ENCODE measurements at places on chromosomes 7 and 10.

- DNase-seq = no peak
These were observed 17.9 kb upstream of the SGMS1 start for GRCh38 chr10:50641626-50642025.

- no peak for DNase-seq
These were observed 13.0 kb upstream of the ANTXRL start for GRCh38 chr10:46273506-46274477.

DNA sequence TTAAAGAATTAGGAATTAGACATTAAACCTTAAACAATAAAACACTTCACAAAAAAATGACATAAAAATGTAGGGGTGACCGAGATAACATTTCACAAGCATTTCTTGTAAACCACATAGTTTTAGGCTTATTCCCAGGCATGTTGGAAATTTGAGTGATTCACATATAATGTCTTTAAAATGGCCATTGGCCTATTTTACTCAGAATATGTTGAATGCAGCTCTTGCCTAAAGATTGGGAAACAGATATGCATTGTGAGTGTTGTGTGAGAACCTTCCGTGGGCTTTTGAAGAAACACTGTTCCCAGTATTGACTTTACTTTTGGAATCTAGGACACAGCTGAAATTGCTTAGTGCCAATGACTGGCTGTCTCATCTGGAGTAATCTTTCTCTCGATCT is 79.6 kb downstream of the ARL5B start:
- no peak for DNase-seq

GRCh38 chr10:44986670-44987069 is 8.1 kb upstream of the DEPP1 start:
- no peak for DNase-seq

- no peak for DNase-seq
These were observed 81.9 kb downstream of the BUB3 start for GRCh38 chr10:123236126-123236525.

DNA sequence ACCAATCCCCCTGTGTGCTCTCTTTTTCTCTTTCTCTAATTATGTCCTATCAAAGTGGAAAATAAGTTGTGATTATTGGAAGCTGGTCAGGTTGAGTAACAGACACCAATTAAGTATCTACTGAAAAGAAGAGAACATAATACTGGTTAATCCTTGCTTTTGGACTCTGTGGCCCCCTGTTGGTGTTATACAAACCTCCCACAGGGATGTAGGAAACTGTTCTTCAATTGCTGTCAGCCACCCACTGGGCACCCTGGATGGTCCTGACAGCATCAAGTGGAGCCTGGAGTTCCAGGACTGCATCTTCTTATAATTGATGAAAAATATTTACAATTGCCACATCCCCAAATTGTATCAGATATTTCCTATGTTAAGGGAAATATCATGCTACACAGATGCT is 939.7 kb downstream of the KCNMA1 start:
- no peak for DNase-seq

- no peak for DNase-seq
These were observed 23.8 kb downstream of the DHX32 start for GRCh38 chr10:125857185-125857760.

GRCh38 chr10:120632047-120632446 is 175.0 kb downstream of the PLPP4 start:
- DNase-seq = no peak

- no peak for DNase-seq
These were observed 35.8 kb downstream of the LAMB4 start for GRCh38 chr7:108094346-108094745.

DNA sequence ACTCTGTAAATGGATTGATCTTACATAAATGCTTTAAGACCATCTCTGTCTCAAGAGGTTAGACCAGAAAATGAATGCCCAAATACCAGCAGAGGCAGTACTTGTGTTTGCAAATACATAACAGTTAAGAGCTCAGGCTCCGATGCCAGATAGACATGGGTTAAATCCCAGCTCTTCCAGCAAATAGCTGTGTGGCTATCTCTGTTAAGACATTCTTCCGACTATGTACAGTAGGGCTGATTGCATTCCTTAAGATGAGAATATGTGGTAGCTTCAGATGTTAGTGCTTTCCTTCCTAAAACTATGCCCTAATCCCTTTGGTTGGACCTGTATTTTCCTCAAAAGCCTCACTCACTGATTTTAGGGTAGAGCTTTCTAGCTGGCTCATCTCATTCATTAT is 2.2 kb downstream of the IDE start:
- DNase-seq = no peak

DNA sequence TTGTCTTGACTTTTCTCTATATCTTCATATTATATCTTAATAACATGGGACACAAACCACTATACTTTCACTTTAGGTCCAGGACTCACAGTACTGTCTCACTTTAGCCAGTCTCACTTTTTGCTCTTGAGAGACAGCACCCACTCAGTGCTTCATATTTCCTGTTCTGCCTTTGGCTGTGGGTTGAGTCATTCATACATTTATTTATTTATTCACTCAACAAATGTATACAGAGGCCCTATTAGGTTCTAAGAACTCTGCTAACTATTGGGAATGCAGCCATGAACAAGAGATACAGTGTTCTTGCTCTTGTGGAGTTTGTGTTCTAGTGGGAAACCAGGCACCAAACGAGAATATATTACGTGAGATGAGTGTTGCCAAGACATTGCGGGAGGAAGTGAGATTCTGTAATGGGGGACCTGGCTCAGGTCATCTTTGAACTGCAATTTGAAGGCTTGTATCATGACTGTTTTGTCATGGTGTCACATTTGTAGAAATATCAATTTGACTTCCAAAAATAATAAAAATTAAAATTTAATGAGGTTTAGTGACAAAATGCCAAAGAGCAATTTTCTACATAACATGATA is 190.1 kb downstream of the SDHAF3 start:
- no peak for DNase-seq

DNA sequence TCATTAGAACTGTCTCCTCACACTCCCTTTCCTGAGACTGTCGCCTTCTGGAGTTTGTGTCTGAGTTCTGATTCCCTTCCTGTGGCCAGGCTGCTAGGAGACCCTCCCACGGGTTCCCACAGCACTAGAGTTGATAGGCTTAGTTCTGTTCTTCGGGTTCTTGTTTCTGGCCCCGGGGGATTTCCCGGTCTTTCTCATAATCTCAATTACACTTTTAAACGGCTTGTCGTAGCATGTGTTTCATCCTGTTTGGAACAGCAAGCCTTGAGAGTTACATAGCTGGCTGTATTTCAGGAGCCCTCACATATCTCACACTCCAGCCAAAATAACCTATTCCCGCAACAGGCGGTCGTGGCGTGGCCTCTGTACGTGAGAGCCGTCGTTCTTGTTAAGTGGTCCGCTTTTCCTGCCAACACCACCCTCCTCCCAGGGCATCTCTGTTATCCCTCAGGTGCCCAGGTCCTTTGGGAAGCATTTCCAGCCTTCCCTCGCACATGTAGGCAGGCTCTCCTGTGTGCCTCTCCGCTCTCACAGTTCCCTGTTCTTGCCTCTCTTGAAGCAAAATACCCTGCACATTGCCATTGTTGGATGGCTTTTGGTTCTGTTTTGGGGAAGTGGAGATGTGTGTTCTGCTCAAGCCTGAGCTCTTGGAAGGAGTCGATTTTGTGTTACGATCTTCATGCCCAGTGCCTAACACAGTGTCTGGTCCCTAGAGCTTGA is 46.0 kb downstream of the CDC123 start:
- no peak for DNase-seq

GRCh38 chr7:101239191-101239950 is 1.8 kb upstream of the CLDN15 start:
- no peak for DNase-seq

GRCh38 chr10:71323407-71323806 is 4.3 kb downstream of the SLC29A3 start:
- no peak for DNase-seq

DNA sequence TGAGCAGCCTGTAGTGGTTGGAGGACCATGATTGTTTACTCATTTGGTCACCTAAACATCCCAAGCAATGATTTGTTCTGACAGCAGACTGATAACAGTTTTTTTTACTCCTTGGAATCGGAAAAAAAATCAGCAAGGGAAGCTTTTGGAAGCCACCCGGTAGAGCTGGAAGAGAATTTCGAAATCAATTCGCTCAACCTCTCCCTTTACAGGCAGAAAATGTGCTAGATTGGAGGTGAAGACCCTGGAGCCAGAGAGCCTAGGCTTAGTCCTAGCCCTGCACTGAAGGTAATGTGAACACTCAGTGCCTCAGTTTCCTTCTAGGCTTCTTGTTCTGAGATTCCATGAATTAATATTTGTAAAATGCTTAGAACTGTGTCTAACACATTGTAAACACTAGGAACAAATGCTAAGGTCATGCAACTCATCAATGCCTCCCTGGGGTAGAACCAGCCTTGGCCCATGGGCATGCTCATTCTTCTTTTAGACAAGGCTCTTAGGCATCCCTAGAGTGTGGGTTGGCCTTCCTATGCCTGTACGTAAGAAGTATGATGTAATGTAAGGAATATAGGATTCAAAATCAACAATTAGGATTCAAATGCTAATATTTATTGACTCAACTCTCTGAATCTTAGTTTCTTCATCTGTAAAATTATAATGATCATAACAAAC is 52.7 kb downstream of the MET start:
- DNase-seq = no peak

- no peak for DNase-seq
These were observed 24.1 kb upstream of the MYH16 start for GRCh38 chr7:99248391-99249095.

GRCh38 chr10:103843045-103843444 is 12.3 kb downstream of the SH3PXD2A start:
- DNase-seq = no peak

GRCh38 chr10:1177936-1178335 is 121.8 kb downstream of the WDR37 start:
- DNase-seq = no peak

DNA sequence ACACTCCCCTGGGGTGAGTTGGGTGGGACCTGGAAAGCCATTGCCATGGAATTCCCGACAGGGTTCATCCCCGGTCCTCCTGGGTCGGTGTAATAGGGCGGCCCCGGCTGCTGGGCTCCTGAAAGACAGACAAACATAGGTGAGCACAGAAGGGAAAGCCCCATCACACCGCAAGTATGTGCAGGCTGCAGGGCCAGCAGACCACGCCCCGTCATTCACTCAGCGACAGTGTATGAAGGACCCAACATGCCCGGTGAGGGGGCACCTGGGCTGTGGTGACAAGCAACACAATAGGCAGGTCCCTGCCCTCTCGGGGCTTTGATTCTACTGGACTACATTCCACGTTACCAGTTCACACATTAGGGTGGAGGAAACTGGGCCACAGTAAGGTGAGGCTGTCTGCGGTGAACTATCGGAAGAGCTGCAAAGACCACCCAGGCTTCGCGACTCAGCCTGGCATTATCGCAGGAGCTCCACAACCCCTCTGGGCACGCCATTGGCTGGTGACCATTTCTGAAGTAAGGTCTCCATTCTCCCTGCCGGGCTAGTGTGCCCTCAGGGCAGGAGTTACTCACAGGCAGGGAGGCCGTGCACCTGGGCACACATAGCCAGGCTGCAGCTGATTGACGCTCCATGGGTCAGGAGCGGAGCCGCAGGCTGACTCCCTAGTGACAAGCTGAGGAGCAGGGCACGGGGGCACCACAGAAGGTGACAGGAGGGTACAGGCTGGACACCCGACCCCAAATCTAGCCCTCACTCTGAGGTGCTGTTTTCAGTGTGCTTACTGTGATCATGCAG is 99.2 kb downstream of the VOPP1 start:
- no peak for DNase-seq

- DNase-seq = no peak
These were observed 78.8 kb downstream of the FGFR2 start for GRCh38 chr10:121519411-121519810.

GRCh38 chr10:4850397-4850796 is 24.4 kb downstream of the AKR1E2 start:
- DNase-seq = no peak

DNA sequence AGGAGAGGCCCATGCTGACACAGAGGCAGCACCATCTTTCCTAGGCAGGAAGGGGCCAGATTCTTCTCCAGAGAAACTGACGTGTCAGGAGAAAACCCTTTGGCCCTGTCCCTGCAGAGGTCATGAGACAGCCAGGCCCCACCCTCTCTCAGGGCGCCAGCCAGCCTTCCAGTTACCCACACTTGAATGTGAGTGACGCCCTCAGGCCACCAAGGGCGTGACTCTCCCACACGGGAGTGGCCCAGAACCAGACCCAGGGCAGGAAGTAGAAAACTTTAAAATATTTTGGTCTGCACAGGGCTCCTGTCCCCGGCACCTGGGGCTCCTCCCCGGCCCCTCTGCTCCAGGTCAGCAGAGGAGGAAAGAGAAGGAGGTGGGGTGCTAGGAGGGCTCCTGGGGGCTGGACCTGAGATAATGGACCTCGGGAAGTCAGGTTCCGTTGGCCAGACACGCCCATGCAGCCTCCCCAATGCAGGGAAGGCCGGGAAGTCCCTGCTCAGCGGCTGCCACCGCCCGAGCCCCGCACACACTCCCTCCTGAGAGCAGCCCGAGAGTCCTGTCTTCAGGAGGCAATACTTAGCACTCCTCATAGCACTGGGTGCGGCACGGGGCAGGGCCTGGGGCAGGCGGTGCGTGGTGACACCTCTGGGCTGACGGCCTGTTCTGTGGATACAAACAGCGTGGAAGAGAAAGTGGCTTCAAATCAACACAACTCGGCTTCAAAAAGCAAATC is 67.0 kb upstream of the CFAP46 start:
- no peak for DNase-seq

DNA sequence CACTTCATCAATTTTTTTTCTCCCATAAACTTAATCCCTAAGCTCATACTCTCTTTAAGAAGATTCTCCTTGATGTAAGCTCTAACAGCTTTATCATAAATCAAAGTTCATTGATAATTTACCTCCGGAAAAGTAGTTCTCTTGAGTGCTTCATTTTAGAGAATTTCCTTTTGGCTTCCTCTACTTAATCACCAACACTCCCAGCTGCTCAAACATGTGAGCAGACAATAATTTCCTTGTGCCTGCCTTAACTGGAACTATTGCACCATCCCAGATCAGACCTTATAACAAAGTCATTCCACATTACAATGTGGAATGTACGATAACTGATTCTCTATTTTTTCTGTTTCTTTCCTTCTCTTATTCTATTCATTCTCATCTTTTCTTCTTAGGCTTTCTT is 5.9 kb downstream of the FEZF1 start:
- DNase-seq = no peak
